ENCODE measurements at places on chromosomes 13 and 19.

- DNase-seq, result no peak
These were observed 16.6 kb upstream of the LSM14A start for GRCh38 chr19:34155686-34156085.

- DNase-seq, result no peak
These were observed 89.9 kb downstream of the MZT1 start for GRCh38 chr13:72637561-72637960.

- DNase-seq, result peak; percentile 46
These were observed 441.5 kb upstream of the KLF12 start for GRCh38 chr13:74575729-74576125.

DNA sequence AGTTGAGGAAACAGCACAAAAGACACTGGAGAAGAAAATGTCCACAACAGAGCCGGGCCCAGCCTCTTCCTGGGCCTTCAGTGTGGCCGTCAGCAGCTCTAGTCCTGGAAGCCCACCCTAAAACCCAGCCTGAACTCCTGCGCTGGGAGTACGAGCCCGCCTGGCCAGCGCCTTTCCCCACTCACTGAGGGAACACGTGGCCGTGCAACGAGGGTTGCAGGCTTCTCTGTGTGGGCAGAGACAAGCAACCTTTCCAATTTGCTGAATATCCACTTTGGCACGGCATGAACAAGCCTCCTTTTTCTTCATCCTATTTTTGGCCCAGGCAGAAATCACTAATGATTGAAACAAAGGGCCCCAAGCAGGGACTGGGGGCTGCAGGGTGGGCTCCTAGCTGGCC is 89.2 kb downstream of the CRYL1 start:
- no peak for DNase-seq

GRCh38 chr13:44096901-44097300 is 217.2 kb downstream of the LACC1 start:
- DNase-seq, result no peak

All from activated CD4-positive, alpha-beta T cell treated with anti-CD3 and anti-CD28 coated beads, Interleukin-2, amount 50 U/mL, for 48 hours (primary cell).